ENCODE measurements at places on chromosomes 2 and 18.

DNA sequence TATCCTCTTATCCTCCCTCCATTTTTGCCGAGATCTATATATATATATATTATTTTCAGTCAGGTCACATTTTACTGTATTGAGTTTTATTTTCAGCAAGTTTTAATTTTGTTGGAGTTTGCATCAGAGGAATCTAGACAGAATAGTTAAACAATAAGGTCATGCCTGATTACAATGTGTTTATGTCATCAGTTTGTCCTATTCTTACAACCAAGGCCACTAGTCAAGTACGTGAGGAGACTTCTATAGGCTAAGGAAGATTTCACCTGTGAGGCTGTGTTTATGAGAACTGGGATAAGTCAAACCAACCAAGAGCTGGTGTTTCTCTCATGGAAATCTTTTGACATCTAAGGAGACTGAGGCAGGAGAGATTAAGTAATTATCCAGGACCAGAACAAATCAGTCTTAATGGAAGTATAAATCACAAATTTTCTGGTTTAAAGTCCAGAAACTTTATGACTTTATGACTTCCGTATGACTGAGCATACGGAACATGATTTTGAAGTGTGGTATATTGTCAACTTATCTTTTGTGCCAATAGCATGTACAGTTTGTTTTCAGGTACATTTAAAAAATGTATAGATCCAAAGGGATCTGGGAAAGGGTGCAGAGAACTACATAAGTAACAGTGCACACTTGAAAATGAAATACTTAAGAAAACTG is 100.0 kb upstream of the DTNA start:
- no peak for DNase-seq

DNA sequence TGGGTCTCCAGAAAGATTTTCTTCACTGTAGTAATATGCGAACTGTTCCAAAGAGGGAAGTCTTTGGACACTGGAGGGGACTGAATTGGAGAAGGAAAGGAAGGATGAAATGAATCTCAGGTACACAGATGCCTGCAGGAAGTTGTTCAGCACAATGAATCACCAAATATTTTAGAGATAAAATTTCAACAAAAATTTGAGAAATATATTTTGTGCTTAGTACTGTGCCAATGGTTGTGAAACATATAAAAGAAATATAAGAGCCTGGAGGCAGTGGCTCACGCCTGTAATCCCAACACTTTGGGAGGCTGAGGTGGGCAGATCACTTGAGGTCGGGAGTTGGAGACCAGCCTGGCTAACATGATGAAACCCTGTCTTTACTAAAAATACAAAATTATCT is 3.2 kb downstream of the ELMOD3 start:
- no peak for DNase-seq

- no peak for DNase-seq
Measured at GRCh38 chr18:67219821-67220220, 296.7 kb downstream of the DSEL start.

- DNase-seq = no peak
Measured at GRCh38 chr18:46334868-46335281, 230.7 kb downstream of the HAUS1 start.

GRCh38 chr2:57906152-57906732 is 140.4 kb upstream of the VRK2 start:
- peak; percentile 68 for DNase-seq

GRCh38 chr2:3706892-3707291 is 3.5 kb downstream of the DCDC2C start:
- no peak for DNase-seq

GRCh38 chr2:71720596-71721361 is 267.4 kb downstream of the DYSF start:
- DNase-seq = no peak

- DNase-seq = no peak
Measured at GRCh38 chr2:100875516-100876230, 55.7 kb downstream of the NPAS2 start.

GRCh38 chr2:176677746-176678265 is 408.6 kb downstream of the MTX2 start:
- no peak for DNase-seq

DNA sequence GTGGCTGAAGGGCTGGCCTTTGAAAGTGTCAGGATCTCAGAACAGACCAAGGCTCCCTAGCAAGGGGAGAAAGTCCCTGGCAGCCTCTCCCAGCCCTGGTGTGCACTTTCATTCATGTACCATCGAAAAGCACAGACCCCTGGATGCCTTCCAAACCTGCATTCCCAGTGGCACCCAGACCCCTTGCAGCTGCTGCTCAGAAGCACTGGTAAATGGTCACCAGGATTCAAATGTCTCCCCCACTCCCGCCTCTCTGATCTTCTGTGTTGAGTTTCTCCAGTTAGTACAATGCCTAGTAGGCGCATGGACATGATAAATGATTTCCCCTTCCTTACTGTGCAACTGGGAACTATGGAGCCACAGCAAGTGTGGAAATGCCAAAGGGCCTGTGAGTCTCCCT is 180.0 kb downstream of the GLI2 start:
- DNase-seq = peak; percentile 21

DNA sequence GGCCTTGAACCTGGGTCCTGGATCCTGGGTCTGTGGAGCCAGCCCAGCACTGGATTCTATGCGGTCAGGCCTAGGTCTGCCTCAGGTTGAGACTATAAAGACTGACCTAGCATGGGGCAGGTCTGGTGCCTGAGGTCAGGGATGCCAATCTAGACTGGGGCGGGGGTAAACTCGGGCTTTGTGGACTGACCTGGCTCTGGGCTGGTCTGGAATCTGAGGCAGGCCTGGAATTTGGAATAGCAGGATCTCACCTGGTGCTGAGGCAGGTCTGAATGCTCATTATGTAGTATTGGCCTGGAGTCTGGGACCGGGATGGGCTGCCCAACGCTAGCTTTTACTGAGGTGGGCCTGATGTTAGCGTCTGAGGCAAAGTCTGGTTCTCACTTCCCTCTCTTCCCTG is 256.0 kb downstream of the KIAA1328 start:
- DNase-seq = no peak

DNA sequence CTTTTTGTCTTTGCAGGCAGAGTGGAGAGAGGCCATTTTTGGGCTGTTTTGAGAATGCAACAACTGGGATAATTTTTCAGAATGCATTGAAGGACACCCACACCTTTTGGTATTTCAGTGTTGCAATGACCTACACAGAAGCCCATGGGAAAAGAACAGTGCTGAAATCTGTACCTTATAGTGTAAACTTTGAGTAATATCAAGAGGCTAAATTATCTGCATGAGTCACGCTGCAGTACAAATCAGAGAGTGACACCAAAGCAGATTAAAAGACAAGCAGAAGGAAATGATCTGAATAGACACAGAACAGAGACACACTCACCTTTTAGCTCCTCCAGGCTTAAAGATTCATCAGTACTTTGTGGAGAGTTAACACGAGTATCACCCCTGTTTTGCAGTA is 265.3 kb downstream of the PAX3 start:
- peak; percentile 46 for DNase-seq

DNA sequence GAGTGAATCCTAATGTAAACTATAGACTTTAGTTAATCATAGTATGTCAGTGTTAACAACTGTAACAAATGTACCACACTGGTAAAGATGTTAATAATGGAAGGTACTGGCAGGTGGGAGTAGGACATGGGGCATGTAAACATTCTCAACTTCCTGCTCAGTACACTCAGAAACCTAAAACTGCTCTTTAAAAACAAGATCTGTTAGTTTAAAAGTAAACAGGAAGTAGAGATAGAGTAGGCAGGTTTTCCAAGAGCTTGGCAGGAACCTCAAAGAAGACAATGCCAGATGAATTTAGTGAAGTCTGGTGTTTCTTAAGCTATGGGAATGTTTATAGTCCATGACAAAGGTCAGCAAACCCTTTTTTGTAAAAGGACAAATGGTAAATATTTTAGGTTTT is 46.6 kb downstream of the CCDC138 start:
- peak; percentile 11 for DNase-seq

- DNase-seq = no peak
Measured at GRCh38 chr2:217410681-217410960, 550.8 kb upstream of the TNP1 start.
